Skeletal muscle tissue (tissue), 5 donors: ENCODE measurements at places on chromosomes 7 and 10. TPM values are rescaled to one million over a fixed set of nuclear protein-coding genes. Genes with fewer than 3 reads are reported as not detected.

The NUPR2 gene
- total RNA-seq, result 1.0 TPM

The ENKUR gene
- total RNA-seq, result 0.52 TPM

The WDFY4 gene
- total RNA-seq, result 2.6 TPM

The KCNH2 gene
- 7.3 TPM for total RNA-seq

The ZPBP gene
- not detected for total RNA-seq

The TUBB8 gene
- not detected for total RNA-seq

The GPR26 gene
- not detected for total RNA-seq

The JAKMIP3 gene
- under 0.01 TPM for total RNA-seq

The CAMK2B gene
- 4.7 TPM for total RNA-seq
